Fibroblast of the aortic adventitia (primary cell): ENCODE measurements at places on chromosomes 16 and 17. TPM values are rescaled to one million over a fixed set of nuclear protein-coding genes. Genes with fewer than 3 reads are reported as not detected.

CENPV gene
- 10.2 and 20.1 TPM in 2 replicates for total RNA-seq

DPEP3 gene
- not detected in 2 replicates for total RNA-seq

PIPOX gene
- 1.8 and 3.0 TPM in 2 replicates for total RNA-seq

CLEC19A gene
- total RNA-seq, result not detected in 2 replicates

KRTAP1-1 gene
- not detected in 2 replicates for total RNA-seq

FN3K gene
- total RNA-seq, result 0.74 and 2.8 TPM in 2 replicates
